ENCODE measurements at places on chromosomes 3 and 15.
A peak's percentile ranks its signal among the peaks of the same experiment; 100 is the strongest.

DNA sequence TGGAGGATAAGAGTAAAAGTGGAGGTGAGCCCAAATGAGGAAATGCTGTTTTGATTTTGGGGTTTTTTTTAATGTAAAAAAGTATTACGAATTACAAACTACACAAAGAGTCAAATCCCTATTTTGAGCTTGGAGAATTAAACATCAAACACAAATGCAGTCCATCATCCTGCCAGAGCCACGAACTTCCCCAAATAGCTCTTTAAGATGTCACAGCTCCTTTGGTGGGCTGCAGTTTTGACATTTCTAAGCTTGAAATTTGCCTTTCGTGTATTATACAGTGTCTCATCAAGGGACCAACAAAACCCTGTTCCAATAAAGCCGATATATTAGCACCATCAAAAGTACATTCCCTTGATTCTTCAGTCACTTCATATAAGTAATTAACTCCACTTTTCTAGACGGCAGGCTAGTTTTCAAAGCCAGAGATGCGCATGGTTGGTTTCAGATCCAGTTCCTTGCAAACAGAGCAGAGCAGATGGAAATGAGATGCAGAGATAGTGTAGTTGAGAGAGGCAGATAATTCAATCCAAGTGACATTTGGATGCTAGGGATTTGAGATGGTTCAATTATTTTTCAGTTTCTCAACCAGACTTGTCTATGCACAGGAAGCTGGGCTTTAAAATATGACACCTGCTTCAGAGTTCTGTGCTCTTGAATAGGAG is 580.9 kb downstream of the EDEM1 start:
- no peak for DNase-seq

DNA sequence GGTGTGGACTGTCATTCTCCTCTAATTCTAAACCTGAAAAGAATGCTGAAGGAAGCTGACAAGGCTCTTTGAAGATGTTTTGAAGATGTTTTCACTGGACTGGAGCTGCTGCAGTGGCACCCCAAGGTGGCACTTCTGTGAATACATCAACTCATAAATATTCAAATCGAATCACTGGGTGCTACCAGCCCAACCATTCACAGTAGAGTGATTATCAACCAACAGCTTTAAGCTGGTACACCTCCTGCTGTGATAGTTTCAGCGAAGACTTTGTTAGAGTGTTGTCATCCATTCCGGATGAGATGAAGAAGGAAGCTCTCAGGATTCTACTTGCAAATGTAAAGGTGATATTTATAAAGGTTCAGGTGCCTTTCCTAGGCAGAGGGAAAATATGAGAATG is 106.6 kb downstream of the LSAMP start:
- DNase-seq: no peak

DNA sequence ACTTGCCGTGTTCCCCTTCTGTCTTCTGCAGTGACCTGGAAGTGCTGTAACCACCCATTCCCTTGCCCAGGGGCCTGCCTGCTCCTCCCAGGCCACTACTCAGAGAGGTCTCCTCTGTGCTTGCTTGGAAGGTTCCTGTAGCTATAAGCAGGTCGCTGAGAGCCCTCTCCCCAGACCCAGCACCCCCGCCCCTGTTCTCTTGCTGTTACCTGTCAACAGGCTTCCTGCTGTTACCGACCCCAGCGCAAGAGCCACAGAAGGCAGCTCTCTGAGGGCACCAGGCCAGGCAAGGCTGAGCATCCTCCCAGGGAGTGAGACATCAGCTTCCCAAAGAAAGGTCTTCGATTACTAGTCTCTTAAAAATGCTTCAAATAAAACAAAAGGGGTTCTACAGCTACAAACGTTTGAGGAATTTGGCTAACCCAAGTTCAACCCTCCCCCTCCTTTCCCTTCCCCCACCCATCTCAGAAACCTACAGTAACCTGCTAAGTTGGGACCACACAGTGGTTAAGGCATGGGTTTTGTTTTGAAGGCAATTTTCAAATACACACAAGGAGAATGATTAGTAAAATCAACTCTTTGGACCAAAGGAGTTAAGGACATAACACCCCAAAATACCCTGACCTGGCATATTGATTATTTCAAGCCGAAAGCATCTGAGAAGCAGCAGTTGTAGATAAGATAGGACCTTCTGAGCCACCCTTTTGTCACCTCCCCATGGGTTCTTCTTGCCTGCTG is 74.9 kb upstream of the MFGE8 start:
- no peak for DNase-seq

- no peak for DNase-seq
These were observed 29.7 kb downstream of the LRIG1 start for GRCh38 chr3:66470956-66471686.

DNA sequence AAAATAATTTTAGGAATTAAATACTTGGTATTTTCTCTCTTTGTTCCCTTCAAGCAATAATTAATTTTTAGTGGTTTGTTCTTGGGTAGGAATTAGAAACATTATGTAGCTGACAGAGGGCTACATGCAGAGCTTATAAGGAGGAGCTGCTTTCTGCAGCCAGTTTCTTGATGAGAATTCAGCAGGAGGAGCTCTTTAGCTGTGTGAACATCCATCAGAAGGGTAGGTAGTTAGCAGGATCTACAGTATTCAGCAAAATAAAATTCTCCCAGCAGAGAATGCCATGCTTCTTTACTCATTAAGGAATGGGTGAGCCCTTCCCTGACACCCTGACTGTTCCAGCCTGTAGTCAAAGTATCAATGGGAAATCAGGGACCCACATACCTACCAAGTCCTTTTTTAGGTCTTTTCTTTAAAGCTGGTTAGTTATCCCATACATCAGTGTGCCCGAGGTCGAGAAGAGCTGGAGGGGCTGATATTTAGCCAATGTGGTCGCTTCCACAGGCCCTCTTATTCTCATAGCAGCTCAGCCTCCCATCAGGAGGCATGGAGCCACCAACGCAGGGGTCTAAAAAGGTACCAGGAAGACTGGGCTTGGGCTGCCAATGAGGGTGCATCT is 54.0 kb downstream of the KCNAB1 start:
- peak; percentile 64 for DNase-seq

- DNase-seq: no peak
These were observed 341.5 kb downstream of the EPHB1 start for GRCh38 chr3:135136361-135137100.

Data from MM.1S (cell line).